GM12878 (cell line): ENCODE measurements at places on chromosomes 7 and 10. TPM values are rescaled to one million over a fixed set of nuclear protein-coding genes. Genes with fewer than 3 reads are reported as not detected.

- DNase-seq = no peak
These were observed 40.3 kb downstream of the PITRM1 start for GRCh38 chr10:3132036-3133025.

Gene SPDYE8
- 0.43 and 0.83 TPM in 2 replicates for polyA plus RNA-seq

GRCh38 chr7:127983804-127984332 is 47.4 kb downstream of the LRRC4 start:
- DNase-seq = no peak

DNA sequence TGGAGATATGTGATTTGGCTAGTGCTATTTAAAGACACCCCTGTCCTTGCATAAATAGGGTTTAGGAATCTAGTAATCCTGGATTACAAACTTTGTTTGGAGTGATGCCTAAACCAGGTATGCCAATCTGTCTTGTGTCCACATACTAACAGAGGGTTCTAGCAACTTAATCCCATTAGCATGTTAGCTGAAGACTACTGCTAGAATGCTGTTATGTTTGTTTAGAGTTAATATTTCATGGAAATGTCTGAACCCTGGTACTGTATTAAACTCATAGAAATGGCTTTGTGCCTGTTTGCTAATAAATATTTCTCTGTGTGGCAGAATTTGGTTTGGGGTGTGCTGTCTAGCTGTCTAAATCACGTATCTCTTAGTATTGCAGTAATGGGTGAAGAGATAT is 150.8 kb downstream of the PFKFB3 start:
- DNase-seq = no peak
